Activated T-cell treated with anti-CD3 and anti-CD28 coated beads for 24 hours (primary cell): ENCODE measurements at places on chromosomes 2 and 18.

- DNase-seq = no peak
Observed at GRCh38 chr2:157326698-157327097, 1.1 kb upstream of the ERMN start.

- DNase-seq = no peak
Observed at GRCh38 chr2:173997753-173998152, 32.6 kb upstream of the SP3 start.

DNA sequence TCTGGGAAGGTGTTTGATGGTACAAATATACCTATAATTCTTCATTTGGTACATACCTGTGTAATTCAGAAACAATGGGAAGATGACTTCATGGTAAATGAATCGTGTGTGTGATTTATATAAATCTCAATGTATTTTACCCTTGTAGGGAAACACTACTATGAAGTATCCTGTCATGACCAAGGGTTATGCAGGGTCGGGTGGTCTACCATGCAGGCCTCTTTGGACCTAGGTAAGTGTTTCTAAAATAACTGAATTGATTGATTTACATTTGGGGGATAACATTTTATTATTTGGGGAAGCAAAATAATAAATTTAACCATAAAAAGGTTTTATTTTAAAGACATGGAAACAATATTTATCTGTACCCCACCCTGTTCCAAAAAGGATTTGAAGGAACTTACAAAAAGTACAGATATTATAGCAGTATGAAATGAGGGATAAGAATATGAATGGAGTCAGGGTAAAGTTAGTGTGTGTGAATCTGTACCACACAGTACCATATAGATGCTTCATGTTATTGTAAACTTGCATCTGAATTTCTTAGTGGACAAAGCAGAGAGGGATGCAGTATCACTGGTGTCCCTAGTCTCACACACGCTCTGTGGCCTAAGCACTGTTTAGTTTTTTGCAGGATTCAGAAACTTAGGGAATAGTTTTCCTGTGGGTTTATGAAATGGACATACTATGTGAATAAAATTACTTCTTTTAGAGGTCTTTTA lies 11.5 kb downstream of the DDX1 start:
- no peak for DNase-seq

DNA sequence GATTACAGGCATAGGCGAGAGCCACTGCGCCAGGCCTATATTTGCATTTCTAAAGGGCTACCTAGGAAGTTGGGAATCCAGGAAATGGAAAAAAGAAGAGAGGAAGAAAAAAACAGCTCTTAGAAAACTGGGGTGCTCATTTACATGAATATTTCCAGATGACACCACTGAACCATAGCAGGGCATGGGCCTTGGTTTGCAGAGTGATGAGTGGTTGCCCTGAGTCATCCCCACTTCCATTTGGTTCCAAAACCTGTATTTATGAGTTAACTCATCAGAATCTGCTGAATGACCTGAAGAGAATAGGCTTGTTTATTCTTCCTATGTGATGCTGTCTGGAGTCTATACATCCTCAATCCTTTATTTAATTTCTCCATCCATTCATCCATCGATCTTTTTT lies 36.2 kb downstream of the EHD3 start:
- no peak for DNase-seq

DNA sequence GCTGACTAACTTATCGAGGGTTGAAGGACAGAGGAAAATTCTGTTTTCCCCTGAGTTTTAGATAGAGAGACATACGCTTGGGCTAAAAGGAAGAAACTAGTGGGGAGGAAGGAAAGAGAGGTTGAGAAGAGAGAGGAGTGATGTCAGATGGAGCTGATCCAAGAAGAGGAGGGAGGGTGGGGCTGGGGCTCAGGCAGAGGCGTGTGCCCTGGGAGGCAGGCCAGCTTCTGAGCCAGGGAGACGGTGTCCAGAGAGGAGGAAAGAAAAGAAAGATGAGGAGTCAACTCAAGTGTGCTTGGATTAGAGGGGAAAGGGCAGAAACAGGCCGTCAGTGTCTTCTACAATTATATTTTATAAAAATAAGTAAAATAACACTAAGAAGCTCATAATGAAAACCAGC lies 56.2 kb downstream of the EMILIN2 start:
- DNase-seq = no peak

DNA sequence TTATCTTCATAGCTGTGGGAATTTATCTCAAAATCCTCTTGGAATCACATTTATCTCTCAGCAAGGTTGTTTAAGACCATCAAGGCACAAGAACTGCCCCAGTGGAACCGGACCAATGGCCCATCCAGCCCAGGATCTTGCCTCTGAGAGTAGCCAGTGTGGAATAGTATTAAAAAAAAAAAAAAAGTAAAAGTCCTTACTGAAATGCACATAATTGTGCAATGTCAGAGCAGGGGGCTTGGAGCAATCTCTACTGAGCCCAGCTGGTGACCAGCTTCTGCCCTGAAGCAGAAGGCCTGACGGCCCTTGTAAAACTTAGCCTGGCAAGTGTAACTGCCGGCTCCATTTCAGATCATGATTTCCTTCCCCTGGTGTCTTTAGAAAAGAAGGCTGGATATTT lies 355.6 kb upstream of the PIK3C3 start:
- no peak for DNase-seq

GRCh38 chr18:79532313-79533007 lies 136.7 kb downstream of the NFATC1 start:
- DNase-seq = no peak

- no peak for DNase-seq
Observed at GRCh38 chr2:119647440-119648169, 31.4 kb upstream of the TMEM177 start.

DNA sequence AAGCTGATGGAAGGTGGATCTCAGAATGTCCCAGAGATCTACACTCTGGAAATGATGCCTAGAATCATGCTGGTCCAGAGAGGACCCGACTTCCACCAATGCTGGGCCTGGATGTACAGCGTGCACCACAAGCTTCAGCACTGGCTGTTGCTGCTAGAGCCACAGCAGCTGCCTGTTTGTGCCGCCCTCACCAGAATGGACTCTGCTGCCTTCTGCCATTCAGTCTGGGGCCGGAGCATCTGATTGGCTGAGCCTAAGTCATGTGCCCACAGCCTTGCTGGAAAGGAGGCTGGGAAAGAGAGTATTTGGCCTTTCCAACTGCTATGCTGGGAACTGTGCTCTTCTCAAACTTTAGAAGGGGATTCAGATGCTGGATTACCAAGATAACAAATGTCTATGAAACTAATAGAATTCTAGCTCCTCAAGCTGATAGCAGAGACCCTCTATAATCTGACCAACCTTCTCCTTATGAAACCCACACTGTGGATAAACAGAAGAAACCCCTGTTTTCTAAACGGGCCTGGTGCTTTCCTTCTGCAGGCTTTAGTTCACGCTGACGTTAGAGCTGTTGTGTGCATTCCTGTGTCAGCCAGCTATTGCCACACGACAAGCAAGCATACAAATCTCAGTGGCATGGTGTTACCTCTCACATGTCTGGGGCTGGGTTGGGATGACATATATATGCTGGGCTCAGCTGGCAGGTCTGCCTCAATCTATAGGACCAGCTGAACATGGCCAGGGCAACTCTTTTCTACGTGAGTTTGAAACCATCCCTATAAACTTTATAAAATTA lies 4.1 kb upstream of the LOXHD1 start:
- no peak for DNase-seq

- no peak for DNase-seq
Observed at GRCh38 chr2:167509586-167509985, 621.3 kb downstream of the XIRP2 start.

GRCh38 chr2:51997571-51997970 lies 965.6 kb upstream of the NRXN1 start:
- no peak for DNase-seq

- DNase-seq = no peak
Observed at GRCh38 chr2:136297312-136297711, 179.4 kb upstream of the CXCR4 start.

DNA sequence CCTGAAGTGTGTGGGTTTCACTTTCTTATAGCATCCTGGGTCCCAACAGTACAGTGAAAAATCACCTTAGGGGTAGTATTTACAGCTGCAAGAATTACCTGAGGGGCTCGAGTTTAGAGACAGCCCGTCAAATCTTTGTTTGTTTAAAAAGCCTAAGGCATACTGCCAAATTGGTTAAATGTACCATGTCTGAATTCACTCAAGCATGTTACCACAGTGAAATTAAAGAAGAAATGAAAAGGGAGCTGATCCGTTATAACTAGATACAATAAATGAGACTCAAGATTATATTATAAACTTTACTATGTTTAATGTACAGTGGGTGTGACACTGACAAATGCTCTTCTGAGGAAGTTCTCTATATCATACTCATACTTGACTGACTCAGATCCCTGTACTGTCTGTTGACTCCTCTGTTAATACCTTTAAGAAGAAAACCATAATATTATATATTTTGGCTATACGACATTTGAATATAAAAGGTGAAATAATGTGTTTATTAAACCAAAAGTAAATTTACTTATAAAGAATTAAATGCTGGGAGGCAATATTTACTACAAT lies 107.3 kb downstream of the TMEFF2 start:
- no peak for DNase-seq

- no peak for DNase-seq
Observed at GRCh38 chr2:26770986-26771586, 7.0 kb downstream of the SLC35F6 start.

- DNase-seq = no peak
Observed at GRCh38 chr18:48728204-48728833, 189.5 kb downstream of the CTIF start.

DNA sequence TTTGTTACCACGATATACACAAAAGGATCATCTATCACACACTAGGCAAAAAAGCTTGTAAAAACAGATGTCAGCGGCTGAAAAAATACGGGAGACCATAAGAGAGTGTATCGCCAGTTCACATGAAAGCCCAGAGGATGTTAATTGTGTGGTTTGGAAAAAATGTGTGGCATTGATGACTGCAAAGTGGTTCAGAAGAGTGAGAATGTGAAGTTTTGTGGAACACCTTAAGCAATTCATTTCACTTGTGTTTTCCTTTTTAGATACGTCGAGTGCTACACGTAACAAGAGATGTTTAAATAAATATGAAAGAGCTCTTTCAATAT lies 61.7 kb upstream of the DAPL1 start:
- DNase-seq = no peak

DNA sequence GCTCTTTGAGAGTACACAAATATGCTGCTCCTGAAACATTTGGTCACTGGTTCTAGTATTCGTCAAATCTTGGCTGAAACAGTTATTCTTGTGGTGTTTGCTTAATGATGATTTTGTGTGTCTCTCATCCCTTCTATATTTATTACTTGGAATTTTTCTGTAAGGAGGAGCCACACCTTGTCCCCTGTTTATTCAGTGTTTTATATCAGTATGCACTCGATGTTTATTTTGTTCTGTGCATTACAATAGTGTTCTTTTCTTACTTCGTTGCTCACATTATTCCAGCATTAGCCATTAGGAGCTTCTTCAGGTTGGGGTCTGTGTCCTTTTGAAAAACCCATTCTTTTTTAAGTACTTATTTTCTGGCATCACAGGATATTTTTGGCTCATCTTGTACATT lies 5.1 kb upstream of the RAMP1 start:
- DNase-seq = no peak

DNA sequence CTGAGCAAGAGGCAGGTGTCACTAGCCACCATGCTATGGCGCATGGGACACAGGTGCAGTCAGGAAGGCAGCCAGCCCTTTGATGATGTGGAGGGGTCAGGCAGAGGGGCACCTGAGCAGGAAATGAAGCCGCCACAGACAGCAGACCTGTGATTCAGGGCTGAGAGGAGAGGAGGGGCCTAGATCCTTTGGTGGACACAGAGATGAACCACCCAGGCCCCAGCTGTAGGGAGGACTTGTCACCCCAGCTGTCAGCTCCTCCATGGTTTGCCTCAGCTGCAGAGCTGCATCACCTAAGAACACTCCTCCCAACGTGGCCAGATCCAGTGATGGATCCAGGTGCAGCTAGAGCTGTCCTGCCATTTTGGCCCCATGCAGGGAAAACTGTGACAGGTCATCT lies 11.6 kb downstream of the ASB18 start:
- no peak for DNase-seq
